ENCODE measurements at places on chromosomes 4 and X.

GRCh38 chr4:140719686-140720085 is 36.5 kb downstream of the TBC1D9 start:
- DNase-seq = no peak

- DNase-seq = no peak
Observed at GRCh38 chr4:173264245-173264644, 69.9 kb downstream of the HMGB2 start.

DNA sequence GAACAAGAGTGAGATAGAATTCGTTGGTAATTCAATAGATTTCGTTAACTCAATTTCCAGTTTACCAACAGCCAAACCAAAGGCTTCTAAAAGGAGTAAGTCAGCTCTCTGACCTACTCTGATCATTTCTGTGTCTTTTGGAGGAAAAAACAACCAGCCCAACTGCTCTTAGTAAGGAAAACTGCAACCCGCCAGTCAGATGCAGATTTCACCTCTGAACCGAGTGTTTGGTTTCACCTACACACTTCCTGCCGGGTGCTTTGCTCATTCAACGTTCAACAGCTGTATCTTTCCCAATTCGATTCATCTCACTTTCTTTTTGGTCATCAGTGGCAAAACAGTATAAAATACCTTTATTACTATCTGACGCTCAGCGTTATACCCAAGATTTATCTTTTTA is 24.5 kb downstream of the TMSB4X start:
- DNase-seq = no peak

DNA sequence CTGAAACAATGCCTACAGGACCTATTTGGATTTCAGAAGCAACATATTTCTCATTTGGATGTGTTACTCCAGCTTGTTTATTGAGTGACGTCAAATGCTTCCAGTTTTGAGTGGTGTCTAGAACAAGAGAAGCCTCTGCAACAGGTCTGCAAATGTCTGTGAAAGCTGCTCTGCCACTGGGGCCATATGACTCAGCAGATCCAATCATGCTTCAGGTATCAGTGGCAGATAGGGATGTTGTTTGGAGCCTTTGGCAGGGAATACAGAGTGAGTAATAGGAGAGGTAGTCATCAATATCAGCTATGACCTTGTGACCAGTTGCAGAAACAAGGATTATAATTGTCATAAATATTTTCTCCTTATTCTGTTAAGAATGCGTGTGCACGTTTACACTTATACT is 141.1 kb upstream of the ZXDA start:
- no peak for DNase-seq

DNA sequence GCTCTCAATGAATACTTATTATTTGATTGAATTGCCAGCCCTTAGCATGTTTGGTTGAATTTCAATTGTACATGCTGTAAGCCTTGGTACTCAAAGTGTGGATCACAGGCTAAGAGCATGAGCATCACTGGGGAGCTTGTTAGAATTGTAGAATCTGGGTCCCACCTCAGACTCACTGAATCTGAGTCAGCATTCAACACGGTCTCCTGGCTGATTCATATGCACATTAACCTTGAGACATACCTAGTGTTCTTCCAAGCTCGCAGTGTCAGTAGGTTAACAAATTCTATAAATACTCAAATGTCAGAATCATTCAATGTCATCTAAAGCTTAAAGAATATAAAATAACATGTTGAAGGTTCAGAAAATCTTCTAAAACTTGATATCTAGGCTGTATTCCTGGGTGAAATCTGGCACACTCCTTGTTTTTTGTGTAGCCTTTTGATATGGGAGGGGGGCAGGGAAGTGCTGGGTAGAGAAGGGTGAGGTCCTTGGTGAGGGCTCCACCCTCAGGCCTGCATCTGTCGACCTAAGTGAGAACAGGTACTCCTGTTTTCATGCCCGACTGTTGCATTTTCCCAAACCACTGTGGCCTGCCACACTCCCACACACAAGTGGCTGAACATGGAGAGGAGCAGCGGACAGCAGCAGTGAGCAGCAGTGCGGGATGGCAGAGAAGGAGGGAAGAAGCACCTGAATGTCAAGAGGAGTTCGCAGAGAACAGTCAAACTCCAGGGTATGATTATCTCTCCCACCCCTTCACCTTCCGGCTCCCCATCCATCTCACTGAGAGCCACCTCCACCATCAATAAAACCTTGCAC is 529.6 kb upstream of the IGFBP7 start:
- no peak for DNase-seq

- no peak for DNase-seq
Observed at GRCh38 chrX:10310511-10310910, 153.7 kb downstream of the CLCN4 start.

Data from AG04449 (cell line).